ENCODE measurements at places on chromosomes 6 and 20.
A peak's percentile ranks its signal among the peaks of the same experiment; 100 is the strongest.

GRCh38 chr20:62089393-62089792 lies 23.7 kb upstream of the TAF4 start:
- DNase-seq, result no peak

DNA sequence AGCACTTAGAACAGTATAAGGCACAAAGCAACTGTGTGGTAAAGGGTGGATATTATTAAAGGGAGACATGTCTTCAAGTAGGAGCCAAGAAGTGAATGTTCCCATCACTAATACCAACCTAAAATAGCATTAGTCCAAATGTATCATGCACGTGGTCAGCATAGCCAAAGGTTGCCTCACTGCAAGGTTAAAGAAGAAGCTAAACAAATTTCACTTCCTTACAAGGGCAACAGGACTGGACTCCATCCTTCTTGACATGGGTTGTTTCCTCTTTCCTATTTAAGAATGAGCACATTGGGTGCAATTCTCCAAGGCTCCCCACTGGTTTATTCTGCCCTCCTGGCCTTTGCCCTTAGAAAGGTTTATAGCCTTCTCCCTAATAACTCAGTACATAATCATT lies 186.7 kb downstream of the PHACTR1 start:
- no peak for DNase-seq

DNA sequence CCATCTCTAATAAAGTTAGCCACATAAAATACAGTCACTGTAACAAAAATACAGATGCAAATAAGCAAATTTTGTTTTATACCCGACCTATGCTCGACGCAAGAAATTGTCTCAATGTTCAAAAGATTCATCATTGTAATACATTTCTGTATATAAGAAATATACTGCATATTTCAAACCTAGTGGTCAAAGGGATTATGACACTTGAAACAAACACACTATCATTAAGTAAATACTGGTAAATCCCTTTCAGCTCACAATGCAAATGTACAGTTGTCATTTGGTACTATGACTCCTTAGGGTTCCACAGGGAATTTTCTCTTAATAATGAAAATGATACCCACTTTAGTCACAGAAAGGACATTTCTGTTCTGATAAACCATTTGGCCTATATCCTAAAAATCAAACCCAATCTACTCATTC lies 2.2 kb downstream of the HIVEP2 start:
- DNase-seq, result no peak

DNA sequence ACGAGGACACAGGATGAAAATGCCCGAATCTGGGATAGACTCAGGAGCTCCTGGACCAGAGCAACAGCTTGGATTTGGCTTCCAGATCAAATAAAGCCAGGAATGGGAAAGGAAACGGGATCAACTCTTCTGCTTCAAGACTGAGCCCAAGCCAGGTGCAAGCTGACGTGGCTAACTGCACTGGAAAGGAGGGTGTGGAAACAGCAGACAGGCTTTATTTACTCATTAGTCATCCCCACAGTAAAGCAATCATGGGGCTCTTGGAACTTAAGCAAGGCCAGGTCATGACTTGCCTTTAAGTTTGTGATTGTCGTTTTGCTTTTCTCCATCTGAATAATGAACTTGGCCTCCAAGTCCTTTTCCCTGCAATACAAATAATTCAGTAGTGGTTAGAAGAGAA lies 45.2 kb downstream of the KIF16B start:
- no peak for DNase-seq

DNA sequence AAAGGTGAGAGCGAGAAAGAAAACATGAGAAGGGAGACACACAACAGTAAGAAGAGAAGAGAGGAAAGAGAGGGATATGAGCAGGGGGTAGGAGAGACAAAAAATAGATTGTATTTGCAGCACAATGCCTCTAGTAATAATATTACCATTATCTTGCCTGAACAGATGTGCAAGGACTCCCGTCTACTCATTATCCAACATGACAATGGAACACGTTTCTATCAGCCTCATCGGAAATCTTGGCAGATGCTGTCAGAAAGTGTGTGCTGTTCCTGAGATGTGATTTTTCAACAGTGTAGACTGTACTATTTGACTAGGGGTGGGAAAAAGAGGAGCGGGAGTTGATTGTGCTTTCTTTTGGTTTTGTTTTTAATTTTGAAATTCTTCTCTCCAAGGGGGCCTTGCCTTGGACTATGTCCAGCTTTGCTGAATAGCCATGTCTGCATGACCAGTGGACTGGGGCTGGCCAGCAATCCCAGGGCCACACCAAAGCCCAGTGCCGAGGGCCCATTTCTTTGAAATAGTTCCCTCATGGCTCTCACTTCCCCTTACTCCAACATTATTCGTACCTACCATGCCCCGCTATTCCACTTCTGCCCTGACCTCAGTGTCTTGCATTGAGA lies 11.3 kb upstream of the TRAM2 start:
- DNase-seq, result no peak

GRCh38 chr20:22563062-22563965 lies 21.1 kb downstream of the FOXA2 start:
- DNase-seq, result no peak

- no peak for DNase-seq
These were observed 235.1 kb downstream of the GJA1 start for GRCh38 chr6:121670511-121670910.

GRCh38 chr20:46683939-46684750 lies 5.1 kb downstream of the TP53RK start:
- DNase-seq, result peak; percentile 19

DNA sequence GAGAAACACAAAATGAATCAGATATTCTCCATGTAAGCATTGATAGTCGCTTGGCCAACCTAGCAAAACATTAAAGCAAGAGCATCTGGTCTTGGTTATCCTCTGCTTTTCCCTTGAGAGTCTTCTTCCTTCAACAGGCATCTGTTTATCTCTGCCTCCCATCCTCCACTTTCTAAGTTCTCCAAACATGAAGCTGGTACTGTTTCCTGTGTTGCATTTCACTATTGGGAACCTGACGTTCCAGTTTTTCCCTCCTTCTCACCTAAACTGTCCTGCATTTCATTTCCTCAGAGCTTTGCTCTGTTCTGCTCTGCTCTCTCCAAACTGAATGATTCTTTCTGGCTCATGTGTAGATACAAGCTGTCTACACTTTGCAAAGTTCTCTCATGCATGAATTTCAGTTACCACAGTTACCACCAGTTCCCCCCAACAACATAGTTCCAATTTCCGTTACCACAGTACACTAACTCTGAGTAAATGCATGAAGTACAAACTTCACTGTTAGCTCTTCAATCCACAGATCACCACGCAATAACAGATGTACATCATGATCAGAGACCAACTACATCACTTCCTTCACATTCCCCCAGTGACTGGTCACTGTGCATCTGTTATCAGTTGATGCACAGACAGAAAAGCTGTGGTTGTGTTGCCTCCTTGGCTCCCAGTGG lies 86.7 kb upstream of the F13A1 start:
- DNase-seq, result no peak

DNA sequence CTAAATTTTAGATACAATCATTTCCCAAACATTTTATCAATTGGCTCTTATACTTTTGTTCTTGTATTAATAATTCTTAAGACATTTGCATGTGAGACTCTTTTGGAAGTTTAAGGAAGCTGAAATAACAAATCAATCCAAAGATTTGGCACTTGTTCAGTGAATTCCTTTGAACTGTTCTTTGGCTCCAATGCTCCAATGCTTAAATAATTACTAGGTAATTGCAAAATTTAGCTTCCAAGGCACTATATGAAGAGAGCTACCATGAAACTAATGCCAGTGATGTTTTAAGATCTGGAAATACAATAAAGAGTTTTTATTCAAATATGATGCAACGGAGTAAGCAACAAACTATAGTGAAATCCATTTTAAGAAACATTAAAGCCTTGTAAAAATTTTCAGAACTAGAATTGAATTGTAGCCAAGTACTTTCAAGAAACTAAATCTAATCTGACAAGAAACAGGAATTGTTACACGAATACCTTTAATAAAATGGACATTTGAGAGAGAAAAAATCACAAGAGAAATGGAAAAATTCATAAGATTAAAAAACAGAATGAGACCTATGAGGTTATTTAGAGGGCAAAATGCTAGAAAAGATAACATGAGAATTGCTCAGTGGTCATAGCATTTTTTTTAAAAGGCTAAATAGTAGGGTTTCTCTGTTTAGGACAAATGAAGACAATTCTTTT lies 43.6 kb upstream of the SMLR1 start:
- DNase-seq, result no peak

Data from endothelial cell (in vitro differentiated cells).